Muscle of leg (tissue), 16 donors: ENCODE measurements at places on chromosomes 1 and 21. TPM values are rescaled to one million over a fixed set of nuclear protein-coding genes. Genes with fewer than 3 reads are reported as not detected.

The DDAH1 gene
- total RNA-seq: 29.7 TPM

The LENEP gene
- total RNA-seq: 0.40 TPM

The IFNLR1 gene
- total RNA-seq: 0.04 TPM

The HSD3B2 gene
- total RNA-seq: not detected

The C4BPA gene
- 0.09 TPM for total RNA-seq

The CASQ1 gene
- 827 TPM for total RNA-seq

The TSPAN1 gene
- not detected for total RNA-seq

The PCSK9 gene
- 3.1 TPM for total RNA-seq

The NUDC gene
- 25.8 TPM for total RNA-seq

The RIPPLY3 gene
- total RNA-seq: 0.09 TPM

The CEP85 gene
- total RNA-seq: 18.0 TPM

The TCHH gene
- total RNA-seq: under 0.01 TPM

The MARK1 gene
- total RNA-seq: 6.8 TPM

The AGPAT3 gene
- total RNA-seq: 19.2 TPM
